Upper lobe of right lung (tissue), 1 donor: ENCODE measurements at places on chromosomes 4 and X. TPM values are rescaled to one million over a fixed set of nuclear protein-coding genes. Genes with fewer than 3 reads are reported as not detected.

The RASGEF1B gene
- 45.1 TPM for total RNA-seq

The ASB12 gene
- total RNA-seq, result 0.32 TPM

The PNCK gene
- total RNA-seq, result 0.72 TPM

- DNase-seq, result no peak
Measured at GRCh38 chrX:155148724-155149537, 67.3 kb upstream of the VBP1 start.

- peak; percentile 95 for DNase-seq
Measured at GRCh38 chr4:7103031-7103606, 35.3 kb upstream of the GRPEL1 start.

The SLC6A14 gene
- 50.2 TPM for total RNA-seq

The EFHC2 gene
- 0.17 TPM for total RNA-seq

The DKK2 gene
- total RNA-seq, result 15.1 TPM

GRCh38 chr4:88381123-88381522, 2.5 kb downstream of the HERC6 start:
- DNase-seq, result no peak

The SMIM14 gene
- 53.8 TPM for total RNA-seq

The ADRA2C gene
- total RNA-seq, result 7.3 TPM

DNA sequence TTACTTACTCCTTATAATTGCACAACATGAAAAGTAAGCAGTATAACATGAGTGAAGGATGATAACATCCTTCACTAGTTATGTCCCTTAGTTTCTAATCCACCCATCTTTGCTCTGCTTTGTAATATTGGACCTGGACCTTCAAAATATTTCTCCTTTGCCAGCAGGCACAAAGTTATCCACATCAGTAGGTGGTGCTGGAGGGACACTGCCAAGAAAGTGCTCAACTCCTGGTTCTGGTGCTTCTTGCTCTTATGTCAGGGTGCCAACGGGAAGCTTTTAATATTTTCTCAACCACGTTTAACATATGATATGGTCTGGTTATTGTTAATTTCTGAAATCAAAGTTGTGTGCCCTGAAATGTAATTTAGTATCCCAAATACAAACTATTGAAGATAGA, 49.1 kb downstream of the TMEM165 start:
- DNase-seq, result no peak

The SHROOM4 gene
- total RNA-seq, result 43.5 TPM

The GPR119 gene
- not detected for total RNA-seq

DNA sequence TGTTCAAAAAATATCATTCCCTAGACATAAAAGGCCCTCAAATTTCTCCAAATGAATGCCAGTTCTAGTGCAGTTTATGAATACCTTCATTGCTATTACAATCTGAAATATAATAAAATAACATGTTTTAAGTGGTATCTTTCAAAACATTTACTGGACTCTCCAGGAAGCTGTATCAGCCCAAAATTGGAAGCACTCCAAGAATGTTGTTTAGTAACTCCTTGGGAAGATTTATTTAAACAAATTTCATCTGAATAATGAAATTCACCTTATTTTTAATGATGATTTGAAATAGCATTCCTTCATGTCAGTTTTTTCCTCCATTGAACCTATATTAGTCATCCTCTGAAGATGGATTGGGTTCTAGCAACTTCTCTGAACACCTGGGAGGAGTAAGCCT, 217.2 kb upstream of the PCDH18 start:
- no peak for DNase-seq

The TLR6 gene
- 9.6 TPM for total RNA-seq

GRCh38 chr4:95092766-95093165, 335.0 kb downstream of the BMPR1B start:
- DNase-seq, result no peak

The STBD1 gene
- 9.4 TPM for total RNA-seq
